ENCODE measurements at places on chromosomes 4 and X.
A peak's percentile ranks its signal among the peaks of the same experiment; 100 is the strongest.

- no peak for DNase-seq
Measured at GRCh38 chrX:69037786-69038185, 127.5 kb downstream of the PJA1 start.

DNA sequence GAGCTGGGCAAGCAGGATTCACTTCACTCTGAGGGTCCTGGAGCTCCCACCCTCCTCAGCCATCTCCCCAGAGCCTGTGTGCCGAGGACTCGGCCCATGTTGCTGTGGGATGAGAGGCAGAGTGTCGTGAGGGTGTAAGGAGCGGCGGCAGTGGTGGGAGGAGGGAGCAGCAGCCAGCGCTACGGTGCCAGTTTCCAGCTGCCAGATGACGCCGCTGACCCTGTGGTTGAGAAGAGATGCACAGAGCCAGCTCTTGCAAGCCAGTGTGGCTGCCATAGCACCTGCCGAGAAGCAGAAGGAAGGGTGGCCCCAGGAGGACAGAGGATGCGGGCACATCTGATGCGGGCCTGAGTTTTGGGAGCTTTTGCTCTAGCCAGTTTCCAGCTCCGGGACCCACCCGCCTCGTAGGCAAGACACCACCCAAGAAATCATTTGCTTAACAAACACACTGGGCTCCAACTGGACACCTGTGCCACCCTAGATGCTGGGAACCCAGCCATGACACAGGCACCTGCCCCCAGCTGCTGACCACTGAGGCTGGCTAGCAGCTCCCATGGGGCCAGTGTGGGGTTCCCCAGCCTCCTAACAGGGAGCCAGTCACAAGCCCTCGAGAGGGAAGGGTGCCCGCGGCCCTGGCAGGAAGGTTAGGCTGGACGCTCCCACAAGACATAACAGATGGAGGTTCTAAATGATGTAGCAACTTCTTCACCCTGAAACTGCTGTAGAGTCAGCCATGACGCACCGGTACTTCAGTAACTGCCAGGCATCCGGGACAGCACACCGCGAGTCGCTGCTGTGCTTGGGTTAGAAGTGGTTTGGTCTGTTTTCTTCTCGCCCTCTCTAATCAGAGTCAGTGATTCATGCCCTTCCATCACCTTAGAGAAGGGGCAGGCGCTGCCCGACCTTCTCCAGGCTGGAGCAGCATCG, 8.9 kb downstream of the MSANTD1 start:
- no peak for DNase-seq

- no peak for DNase-seq
Measured at GRCh38 chr4:113594231-113594556, 167.3 kb downstream of the CAMK2D start.

DNA sequence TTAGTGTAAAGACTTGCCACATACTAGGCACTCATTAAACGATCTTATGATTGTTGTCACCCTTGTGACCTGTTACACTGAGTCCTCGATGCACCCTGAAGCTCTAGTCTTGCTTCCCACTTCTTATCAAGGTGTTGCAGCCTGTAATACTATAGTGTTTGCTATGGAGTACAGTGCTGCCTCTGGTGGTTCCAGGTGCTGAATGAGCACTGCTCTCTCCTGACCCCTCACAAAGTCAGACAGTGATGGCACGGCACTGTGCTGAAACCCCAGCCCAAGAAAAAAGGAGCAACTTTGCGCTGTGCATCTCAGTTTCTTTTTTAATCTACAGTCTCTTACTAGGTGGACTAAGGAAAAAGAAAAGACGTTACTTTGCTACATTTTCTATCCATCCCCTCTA, 106.3 kb downstream of the GC start:
- no peak for DNase-seq

DNA sequence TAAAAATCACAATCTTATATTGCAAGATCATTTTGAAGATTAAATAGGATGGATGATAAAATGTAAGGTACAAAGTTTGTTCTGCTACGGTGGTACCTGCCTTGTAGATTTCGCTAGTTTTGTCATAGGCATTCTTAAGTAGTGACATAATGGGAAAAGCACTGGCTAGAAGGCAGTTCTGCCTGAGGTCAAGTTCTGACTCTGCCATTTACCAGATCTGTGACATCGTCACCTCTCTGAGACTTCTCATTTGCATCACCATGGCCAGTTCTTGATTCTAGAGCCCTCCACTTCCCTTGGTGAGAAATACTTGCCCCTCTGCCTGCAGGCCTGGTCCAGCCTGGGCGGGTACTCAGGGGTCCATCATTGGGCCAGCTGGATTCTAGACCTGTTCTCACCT, 85.2 kb downstream of the HS3ST1 start:
- DNase-seq = no peak

DNA sequence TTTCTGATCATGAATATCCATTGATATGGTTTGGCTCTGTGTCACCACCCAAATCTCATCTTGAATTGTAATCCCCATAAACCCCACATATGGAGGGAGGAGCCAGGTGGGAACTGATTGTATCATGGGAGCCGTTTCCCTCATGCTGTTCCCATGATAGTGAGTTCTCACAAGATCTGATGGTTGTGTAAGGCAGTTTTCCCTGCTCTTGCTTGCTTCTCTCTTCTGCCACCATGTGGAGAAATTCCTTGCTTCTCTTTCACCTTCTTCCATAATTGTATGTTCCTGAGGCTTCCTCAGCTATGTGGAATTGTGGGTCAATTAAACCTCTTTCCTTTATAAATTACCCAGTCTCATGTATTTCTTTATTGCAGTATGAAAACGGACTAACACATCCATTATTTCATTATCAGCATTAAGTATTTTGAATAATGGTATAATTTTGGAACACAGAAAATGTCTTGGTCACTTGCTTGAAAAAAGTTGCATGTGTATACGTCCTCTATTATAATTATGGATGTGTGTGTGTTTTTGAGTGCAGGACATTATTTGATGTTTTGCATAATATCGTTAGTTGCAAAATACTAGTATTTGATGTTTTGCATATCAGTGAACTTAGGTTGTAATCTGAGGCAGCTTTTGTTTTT, 334.6 kb downstream of the PCDH10 start:
- DNase-seq = no peak

- peak; percentile 98 for DNase-seq
Measured at GRCh38 chr4:118173956-118174725, 139.9 kb downstream of the NDST3 start.

DNA sequence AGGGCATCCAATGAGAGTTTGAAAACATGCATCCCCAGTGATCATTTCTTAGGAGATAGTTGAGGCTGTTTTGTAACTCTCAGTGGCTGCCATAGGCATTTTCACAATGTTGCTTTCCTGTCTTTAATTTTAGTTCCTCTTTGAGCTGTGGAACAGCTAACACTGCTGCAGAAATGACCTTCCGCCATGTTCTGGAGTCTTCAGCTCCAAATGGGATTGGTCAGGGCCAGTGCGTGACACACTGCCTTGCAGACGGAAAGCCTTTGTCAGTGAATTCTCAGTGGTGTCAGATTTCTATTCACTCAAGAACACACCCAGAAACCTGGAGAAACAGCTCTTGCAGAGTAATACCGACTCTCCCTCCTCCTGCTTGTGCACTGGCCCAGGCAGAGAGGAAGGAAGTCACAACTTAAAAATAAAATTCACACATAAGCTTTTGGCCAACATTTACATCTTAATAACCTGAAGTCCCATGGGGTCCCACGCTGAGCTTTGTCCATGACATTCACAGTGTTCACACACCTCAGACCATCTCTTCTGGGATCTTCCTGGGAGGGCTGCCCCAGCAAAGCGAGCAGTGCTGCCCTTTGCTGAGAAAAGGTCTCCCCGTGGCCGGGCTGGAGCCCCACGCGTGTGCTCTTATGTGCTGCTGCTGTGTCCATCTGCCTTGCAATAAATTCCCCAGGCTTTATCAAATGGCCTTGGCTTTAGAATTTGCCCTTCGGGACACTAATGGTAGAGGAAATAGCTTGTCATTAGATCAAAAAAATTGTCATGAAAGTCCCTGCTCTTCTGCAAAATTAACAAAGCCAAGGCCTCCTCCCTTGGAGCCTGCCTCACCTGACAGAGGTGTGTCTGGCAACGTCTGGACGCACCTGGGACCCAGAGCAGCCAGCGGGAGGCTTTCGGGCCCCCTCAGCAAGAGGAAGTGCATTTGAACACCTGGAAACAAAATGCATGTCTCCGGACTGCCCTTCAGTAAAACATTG, 126.8 kb downstream of the IRF2 start:
- no peak for DNase-seq

- peak; percentile 23 for DNase-seq
Measured at GRCh38 chr4:3248811-3249661, at the start of gene MSANTD1. MSANTD1 (plus strand) TSS chr4:3249159; CDS start chr4:3249223, 64 bp downstream.

- DNase-seq = no peak
Measured at GRCh38 chr4:111228874-111229273, 606.0 kb upstream of the PITX2 start.

DNA sequence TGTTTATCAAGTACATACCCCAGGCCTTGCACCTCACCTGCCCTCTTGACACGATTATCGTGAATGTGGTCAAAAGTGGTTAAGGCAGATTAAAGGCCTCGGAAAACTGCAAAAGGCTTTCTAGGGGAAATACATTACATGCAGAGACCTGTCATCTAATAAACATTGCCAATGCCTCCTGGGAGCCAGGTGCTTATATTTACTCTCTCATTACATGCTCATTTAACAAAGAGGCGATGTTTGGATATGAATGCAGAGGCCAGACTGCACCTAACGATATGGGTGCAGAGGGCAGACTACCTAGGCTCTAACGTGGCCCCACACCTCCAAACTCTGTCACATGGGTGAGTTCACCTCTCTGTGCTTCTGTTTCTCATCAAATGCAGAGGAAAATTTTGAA, 14.5 kb downstream of the CRMP1 start:
- no peak for DNase-seq

GRCh38 chr4:128863312-128864075, 54.0 kb downstream of the JADE1 start:
- DNase-seq = peak; percentile 48

DNA sequence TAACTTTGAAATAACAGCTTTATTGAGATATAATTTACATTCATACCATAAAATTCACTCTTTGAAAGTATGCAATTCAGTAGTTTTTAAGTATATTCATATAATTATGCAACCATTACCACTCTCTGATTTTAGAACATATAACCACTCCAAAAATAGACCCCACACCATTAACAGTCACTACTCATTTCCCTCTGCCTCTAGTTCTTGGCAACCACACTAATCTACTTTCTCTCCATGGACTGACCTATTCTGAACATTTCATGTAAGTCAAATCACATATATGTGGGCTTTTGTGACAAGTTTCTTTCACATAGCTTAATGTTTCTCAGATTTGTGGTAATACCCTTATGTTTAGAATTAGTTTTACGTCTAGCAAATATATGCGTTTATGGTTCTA, 19.5 kb upstream of the GLRA3 start:
- no peak for DNase-seq

DNA sequence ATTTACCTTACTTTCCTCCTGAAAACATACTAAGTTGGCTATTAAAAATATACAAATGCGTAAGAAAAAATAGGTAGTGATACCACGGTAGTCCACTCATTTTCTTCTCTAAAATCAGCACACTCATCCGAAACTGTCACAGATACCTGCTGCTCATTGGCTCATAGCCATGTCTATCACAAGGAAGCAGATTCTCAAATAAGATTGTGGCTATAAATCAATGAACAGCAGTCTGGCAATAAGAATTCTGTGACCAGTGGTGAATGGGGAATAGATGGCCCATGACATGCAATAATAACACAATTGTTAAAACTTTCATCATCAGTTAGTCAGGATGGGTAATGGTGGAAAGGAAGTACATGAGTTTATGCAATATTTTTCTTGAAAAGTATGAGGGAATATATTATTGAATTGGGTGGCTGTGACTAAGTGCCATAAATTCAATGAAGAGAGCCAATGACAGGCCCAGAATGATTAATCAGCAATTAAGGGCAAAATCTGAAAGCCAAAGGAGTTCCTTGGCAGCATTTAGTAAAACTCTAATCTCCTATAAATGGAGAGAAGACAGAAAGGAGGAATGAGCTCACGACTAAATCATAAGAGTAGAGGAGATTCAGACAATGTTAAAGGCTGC, 202.3 kb upstream of the NEIL3 start:
- DNase-seq = no peak

DNA sequence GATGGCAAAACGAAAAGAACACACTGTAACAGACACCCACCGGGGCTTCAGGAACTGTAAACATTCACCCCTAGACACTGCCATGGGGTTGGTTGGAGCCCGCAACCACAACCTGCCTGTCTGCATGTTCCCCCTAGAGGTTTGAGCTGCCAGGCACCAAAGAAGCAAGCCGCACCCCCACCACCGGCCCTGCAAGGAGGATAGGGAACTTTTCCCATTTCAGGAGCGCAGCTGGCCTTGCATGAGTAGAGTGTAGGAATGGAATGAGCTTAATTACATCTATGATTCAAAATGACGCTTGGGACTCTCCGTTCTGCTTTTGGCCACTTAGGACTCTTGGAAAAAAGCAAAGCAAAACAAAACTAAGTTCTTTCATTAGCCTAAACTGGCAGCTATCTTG, 243.6 kb upstream of the CTSO start:
- peak; percentile 8 for DNase-seq

GRCh38 chrX:48648336-48648751, 35.3 kb upstream of the WAS start:
- no peak for DNase-seq

GRCh38 chr4:110091434-110092140, 106.8 kb downstream of the ELOVL6 start:
- no peak for DNase-seq

- DNase-seq = no peak
Measured at GRCh38 chrX:100643956-100644860, at the start of gene SRPX2. SRPX2 (plus strand) TSS chrX:100644199; CDS start chrX:100646323, 2,124 bp downstream.

GRCh38 chr4:77629885-77630284, 24.3 kb downstream of the CXCL13 start:
- DNase-seq = no peak

- DNase-seq = no peak
Measured at GRCh38 chr4:77092975-77093374, 17.2 kb upstream of the CCNI start.

DNA sequence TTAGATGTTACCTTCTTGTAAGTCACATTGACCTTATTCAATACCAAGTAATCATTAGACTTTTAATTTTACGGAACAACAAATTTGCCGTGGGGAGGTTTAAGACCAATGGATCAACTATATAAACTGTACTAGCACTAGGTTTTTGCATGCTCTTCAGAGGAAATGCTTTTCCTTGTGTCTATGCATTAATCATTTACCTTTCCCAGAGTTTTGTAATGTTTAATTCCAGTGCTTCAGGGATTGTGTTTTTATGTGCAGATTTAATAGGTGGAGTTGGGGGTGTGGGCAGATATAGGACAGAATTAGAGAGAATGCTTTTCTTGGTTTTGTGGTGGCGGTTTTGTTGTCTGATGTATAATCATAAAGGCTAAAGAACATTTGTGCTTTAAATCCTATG, 76.0 kb upstream of the SMARCA5 start:
- DNase-seq = no peak

DNA sequence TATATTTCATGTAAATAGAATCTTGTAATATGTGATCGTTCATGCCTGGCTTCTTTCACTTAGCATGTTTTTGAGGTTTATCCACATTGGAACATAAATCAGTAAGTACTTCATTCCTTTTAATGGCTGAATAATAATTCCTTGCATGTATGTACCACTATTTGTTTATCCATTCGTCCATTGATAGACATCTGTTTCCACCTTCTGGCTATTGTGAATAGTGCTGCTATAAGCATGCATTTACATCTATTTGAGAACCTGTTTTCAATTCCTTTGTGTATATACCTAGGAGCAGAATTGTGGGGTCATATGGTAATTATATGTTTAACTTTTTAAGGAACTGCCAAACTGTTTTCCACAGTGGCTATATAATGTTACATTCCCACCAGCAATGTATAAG, 356.7 kb upstream of the DIPK2B start:
- no peak for DNase-seq

- DNase-seq = no peak
Measured at GRCh38 chr4:123354701-123355100, 41.9 kb upstream of the SPRY1 start.
